Activated CD4-positive, alpha-beta T cell treated with anti-CD3 and anti-CD28 coated beads, Interleukin-2, amount 50 U/mL, for 48 hours (primary cell): ENCODE measurements at places on chromosomes 11 and 22.

- no peak for DNase-seq
Observed at GRCh38 chr11:44859528-44859925, 91.2 kb downstream of the TP53I11 start.

DNA sequence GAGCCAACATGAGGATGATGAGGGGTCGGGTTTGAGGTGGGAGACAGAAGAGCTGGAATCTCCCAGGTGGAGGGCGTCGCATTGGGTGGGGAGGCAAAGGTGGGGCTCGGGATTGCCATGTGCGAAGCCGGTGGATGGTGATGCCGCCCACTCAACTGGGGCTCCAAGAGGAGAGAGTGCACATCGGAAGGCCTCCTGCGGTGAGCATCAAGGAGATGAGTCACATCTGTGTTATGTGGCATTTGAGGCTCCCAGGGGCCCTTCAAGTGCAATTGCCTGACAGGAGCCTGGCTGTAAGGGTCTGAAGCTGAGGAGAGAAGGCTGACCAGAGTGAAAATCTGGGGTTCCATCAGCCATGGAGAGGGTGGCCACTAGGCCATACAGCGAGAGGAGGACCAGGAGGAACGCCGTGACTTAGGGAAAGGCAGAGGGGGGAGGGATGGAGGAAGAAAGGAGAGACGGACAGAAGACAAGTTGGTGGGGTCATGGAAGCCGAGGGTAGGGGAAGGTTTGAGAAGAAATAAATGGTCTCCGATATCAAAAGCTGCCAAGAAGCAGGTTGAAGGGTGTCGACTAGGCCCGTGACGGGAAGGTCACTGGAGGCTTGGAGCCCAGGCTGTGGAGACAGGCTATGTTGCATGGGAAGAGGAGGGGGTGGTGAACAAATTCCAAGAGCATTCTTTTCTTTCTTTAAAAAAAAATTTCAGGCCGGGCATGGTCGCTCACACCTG is 21.3 kb downstream of the RASD2 start:
- peak; percentile 20 for DNase-seq

DNA sequence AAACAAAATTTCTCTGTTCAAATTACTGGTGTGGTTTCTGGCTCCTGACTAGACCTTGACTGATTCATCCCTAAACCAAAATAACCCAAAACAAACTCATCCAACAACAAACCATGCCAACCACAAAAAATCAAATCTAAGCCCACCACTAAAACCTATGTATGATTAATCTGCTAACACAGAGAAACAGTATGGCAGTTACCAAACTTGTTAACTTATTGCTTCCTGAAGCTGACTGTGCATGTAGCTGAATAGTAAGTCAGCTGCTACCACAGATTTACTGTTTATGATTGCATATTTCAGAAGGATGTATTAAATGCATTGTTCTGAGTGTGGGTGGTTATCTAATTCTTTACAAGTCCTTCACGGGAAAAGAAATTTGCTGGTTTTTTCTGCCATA is 231.1 kb downstream of the SWAP70 start:
- DNase-seq = no peak

DNA sequence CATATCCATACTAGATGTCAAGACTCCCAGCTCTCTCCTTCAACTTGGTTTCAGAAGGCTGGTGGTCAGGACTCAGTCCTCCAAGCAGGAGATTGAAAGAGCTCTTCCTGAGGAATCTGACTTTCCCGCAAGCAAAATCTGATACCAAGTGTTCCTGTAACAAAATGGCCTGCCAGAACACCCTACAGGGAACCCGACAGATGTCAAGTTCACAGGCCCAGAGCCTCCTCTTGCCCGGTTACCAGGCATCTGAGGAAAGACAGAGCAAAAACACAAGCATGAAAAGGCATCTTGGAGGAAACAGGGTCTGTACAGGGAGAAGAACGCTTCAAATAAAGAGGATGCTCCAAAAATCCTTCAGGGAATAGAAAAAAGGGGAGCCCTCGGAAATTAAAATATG is 8.7 kb upstream of the KCNJ5 start:
- DNase-seq = no peak

DNA sequence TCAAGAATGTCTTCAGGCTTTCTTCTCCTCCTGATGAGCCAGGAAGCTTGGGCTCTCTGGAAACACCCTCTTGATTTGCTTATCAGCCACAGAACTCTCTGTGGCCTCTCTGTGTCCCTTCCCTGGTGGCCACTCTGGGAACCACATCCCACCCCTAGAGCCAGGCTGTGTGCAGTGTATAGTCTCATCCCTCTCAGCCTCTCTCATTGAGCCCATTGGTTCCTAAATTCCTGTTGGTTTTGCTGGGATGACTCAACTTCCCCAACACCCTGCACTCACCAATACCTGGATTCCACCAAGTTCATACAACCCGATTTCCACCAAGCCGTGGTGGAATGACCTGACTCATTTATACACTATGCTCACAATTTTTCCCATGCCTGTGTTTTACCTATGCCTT is 5.2 kb downstream of the IRAG1 start:
- no peak for DNase-seq

- no peak for DNase-seq
Observed at GRCh38 chr22:22730655-22731373, 86.4 kb downstream of the GGTLC2 start.

DNA sequence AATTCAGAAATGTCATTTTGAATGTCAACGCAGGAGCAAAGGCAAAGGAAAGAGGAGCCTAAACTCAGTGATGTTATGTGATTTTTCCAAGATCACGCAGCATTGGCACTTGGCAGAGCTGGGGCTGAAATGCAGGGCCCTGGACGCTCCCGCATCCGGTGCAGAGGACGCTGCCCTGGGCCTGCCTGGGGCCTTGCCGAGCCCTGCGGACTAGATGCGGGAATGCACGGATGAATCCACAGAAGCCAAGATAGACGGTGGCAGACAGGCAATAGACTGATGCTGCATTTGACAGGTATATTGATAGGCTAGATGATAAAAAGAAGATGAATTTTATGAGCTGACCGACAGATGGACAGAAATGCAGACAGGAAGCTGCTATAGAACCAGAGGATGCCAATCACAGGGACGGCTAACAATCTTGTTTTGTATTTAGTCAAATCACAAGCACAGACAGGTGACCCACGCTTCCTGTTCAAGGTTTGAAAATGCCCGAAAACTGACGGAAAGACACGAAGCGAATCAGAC is 696 bp upstream of the MARK2 start:
- peak; percentile 14 for DNase-seq

GRCh38 chr11:118164885-118165284 is 11.6 kb downstream of the SCN2B start:
- no peak for DNase-seq

DNA sequence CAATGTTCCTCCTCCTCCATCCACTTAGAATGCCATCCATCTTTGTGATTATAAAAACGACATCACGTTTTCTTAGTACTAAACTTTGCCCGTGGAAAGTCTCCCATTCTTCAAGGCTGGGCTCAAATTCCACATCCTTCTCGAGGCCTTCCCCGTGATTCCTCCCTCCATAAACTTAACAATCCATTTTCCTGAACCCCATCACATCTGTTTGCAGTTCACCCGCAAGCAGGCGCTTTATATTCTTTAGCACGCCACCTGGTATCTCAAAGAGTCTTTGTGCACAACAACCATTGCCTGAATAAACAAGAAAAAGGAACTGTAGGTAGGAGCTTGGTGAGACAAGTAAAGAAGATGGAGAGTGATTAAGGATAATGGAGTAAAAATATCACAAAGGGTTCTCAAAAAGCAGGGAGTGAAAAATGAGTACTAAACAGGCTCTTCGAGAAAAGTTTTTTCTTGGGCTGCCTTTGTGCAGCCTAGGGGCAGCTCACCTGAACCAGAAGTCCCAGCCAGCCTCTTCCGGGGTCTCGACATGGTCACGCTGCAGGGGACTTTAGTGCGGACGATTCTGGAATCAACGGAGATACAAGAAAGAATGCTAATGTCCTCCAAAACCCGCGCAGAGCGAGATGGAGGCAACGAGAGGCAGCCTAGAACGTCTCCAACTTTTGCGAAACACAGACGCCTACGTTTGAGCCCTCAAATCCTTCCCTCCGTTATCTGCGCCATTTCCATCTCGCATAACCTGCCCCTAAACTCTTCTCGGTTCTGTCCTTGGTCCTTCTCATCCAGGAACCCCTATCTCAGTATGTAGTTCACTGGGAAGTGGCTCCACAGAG is 585 bp downstream of the THYN1 start:
- DNase-seq = peak; percentile 41

- DNase-seq = no peak
Observed at GRCh38 chr22:44616882-44617655, 84.9 kb upstream of the PRR5 start.

DNA sequence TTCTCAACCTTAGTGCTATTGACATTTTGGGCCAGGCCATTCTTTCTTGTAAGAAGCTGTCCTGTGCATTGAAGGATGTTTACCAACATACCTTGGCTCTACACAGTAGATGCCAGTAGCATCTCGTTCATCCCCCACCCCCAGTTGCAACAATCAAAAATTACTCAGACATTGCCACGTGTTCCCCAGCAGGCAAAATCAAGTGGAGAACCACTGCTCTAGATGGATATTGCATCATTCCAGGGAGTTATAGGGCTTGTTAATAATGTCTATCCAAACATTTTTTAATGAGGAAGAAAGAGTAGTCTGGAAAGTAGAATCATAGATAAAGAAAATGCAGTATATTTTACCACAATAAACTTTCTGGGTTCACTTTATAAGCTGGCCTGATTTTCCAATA is 64.1 kb downstream of the PRMT3 start:
- no peak for DNase-seq

GRCh38 chr11:104625246-104625645 is 273.0 kb downstream of the CASP12 start:
- DNase-seq = no peak

- DNase-seq = no peak
Observed at GRCh38 chr11:13487661-13488030, 8.2 kb downstream of the PTH start.

- no peak for DNase-seq
Observed at GRCh38 chr11:119417726-119418540, 5.0 kb downstream of the THY1 start.
